ENCODE measurements at places on chromosomes 5 and 9.

- no peak for DNase-seq
These were observed 130.6 kb upstream of the EPB41L4A start for GRCh38 chr5:112549605-112550166.

GRCh38 chr9:19119246-19119645 is 8.0 kb downstream of the PLIN2 start:
- DNase-seq = no peak

DNA sequence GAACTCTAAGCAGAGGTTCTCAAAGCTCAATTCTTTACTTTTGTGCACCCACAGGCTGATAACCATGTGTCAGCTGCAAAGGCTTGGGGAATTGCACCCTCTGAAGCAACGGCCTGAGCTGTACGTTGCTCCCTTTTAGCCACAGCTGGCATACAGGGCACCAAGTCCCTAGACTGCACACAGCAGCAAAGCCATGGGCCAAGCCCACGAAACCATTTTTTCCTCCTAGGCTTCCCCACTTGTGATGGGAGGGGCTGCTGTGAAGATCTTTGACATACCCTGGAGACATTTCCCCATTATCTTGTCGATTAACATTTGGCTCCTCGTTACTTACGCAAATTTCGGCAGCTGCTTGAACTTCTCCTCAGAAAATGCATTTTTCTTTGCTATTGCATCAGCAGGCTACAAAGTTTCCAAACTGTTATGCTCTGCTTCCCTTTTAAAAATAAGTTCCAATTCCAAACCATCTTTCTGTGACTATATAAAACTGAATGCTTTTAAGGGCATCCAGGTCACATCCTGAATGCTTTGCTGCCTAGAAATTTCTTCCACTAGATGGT is 23.0 kb downstream of the KIAA0825 start:
- no peak for DNase-seq

DNA sequence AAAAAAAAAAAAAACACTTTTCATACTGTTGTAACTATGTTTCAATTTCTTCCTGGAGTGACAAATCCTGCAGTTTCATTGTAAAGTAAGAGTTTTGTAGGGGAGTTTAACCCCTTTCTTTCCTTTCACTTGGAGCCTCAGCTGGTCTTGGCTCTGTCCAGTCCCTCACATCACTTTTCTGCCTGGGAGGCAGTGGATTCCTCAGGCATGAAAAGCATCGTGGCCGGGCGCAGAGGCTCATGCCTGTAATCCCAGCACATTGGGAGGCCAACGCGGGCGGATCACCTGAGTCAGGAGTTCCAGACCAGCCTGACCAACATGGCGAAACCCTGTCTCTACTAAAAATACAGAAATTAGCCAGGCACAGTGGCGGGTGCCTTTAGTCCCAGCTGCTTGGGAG is 45.6 kb upstream of the MYO10 start:
- DNase-seq = no peak

- no peak for DNase-seq
These were observed 112.7 kb upstream of the PANK3 start for GRCh38 chr5:168691891-168692290.

DNA sequence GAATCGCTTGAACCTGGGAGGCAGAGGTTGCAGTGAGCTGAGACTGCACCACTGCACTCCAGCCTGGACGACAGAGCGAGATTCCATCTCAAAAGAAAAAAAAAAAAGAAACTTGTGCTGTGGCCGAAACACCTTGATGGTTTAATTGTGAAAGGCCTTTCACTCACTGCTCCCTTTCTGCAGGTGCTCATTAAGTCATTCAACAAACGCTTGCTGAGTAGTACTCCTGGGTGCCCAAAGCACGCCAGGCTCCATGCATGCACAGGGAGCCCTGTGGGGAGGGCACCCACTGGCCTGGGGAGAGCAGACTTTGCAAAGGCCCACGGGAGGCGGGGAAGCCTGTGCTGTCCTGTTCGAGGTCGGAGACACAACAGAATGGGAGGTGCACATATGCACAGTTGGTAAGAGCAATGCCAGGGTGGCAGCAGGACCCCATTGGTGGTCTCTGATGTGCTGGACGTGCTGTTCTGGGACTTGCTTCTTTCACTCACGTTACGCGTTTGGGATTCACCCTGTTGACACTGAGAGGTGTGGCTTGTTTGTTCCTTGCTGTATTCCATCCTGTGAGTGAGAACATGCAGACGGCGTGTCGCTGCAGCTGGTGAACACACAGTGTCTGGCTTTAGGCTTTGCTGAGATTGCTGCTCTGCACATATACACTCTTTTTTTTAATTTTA is 3.0 kb upstream of the ENTPD2 start:
- no peak for DNase-seq

- no peak for DNase-seq
These were observed 93.3 kb downstream of the RAPGEF6 start for GRCh38 chr5:131541762-131542161.

DNA sequence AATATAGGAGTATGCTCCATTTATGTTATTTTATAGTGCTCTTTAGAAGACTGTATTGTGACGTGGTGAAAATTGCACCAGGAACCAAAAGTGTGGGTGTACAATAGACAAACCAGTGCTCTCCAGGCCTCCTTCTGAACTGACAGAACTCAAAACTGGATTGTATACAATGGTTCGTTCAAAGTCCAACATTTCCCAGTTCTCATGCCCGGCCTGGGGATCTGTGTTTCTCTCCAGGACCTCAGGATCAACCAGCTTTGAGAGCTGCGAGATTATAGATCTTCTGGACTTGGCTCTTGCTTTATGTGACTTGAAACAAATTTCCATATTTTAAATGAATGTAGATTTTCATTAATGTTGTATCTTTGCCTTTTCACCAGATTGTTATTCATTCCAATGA is 60.8 kb upstream of the CER1 start:
- DNase-seq = no peak

- DNase-seq = no peak
These were observed 71.3 kb downstream of the PPARGC1B start for GRCh38 chr5:149801307-149801990.

DNA sequence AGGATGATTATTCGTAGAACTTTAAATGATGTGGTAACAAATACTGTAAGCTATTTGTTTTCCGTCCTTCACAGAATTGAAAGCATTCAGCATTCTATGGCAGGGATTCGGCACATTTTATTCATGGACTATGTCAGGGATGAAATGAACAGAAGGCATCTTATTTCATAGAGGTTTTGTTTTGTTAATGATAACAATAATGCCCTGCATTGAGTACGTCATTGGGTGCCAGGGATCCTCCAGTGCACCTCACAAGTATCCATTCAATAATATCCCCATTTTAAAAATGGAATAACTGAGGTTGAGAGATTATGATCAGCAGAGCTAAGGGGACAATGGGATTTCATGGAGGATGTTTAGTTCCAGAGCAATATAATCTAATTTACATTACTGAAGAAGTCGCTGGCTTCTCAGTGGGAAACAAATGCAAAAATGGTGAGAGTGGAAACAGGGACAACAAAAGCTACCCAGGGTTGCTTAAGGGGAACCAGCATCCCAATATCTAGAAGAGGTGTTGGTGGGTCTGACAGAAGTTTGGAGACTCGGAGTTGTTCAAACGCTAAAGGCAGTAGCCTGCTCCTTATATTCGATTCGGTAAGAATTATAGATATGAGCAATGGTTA is 985.7 kb upstream of the WWC1 start:
- DNase-seq = no peak

DNA sequence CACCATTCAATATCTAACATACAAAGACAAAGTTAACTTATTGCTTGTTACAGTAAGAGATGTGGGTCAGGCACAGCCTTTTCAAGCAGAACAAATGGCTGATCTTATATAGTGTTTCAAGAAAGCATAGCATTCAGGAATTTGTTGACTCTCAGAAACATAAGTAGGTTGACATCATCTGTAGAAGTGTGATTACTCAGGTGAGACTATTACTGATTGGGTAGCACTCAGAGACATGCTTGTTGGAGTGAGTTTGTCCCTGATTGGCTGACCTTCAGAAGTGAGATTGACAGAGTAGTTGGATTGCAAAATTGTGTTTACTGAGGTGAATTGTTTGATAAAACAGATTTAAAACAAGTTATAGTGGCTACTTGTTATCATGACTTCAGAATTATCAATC is 30.7 kb upstream of the TNPO1 start:
- no peak for DNase-seq

- DNase-seq = no peak
These were observed 126.4 kb downstream of the RGS3 start for GRCh38 chr9:113589890-113590289.

GRCh38 chr9:91689006-91689405 is 261.0 kb downstream of the ROR2 start:
- no peak for DNase-seq

GRCh38 chr5:93612855-93613243 is 29.8 kb downstream of the NR2F1 start:
- DNase-seq = no peak

DNA sequence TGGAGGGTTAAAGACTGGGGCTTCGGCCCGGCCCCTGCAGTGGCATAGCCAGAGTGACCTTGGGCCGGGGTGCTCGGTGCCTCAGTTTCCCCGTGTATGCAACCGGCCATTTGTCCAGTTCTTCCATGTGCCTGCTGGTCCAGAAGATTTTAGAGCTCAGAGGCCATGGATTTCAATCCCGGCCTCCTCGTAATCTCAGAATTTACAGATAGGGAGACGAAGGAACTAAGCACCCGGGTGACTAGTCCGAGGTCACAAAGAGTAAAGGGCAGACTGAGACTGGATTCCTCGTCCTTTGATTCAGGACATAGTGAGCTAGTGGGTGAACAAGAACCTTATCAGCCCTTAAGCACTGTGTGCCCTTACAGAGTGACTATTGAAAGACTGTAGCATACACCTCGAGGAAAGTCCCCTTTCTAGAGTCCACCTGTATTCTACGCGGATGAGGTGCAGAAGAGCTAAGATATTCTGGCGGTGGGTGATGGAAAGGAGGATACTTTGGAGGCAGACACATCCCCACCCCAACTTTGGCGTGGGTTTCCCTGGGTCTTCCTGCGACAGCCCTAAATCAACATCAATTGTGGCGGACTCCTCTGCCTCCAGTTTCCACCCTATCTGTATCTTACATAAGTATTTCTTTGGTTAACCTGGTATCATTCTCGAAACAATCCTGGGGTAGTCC is 597 bp downstream of the SLC31A1 start:
- no peak for DNase-seq

- DNase-seq = no peak
These were observed 796 bp upstream of the PDLIM7 start for GRCh38 chr5:177498013-177498787.

DNA sequence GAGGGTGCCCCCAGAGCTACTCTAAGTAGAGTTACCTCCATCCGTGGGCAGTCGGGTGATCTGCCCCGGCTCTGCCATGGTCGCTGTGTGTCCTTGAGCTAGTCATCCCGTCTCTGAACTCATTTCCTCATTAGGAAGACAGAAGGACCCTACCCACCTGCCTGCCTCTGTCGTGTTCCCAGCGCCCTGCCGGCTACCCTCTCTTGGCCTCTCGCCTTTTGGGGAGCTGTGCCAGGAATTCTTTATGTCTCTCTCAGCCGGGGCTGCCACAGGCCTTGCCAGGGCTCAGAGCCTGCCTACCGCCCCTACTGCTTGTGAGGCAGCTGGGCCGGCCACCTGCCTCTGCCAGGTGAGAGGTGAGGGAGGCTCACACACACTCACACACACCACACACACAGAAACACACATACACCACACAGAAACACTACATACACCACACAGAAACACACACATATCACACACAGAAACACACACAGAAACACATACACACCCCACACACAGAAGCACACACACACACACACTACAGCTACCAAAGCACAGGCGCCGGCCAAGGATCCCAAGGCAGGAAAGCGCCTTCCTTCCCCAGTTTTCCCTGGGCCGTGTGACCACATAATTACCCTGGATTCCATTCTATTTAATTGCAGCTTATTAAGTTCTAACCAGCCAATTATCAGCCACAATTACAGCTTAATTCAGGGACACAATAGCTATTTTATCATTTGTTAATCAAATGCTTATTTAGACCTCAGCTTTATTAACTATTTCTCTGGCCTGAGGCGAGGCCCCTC is 41.7 kb downstream of the UNC5A start:
- no peak for DNase-seq

DNA sequence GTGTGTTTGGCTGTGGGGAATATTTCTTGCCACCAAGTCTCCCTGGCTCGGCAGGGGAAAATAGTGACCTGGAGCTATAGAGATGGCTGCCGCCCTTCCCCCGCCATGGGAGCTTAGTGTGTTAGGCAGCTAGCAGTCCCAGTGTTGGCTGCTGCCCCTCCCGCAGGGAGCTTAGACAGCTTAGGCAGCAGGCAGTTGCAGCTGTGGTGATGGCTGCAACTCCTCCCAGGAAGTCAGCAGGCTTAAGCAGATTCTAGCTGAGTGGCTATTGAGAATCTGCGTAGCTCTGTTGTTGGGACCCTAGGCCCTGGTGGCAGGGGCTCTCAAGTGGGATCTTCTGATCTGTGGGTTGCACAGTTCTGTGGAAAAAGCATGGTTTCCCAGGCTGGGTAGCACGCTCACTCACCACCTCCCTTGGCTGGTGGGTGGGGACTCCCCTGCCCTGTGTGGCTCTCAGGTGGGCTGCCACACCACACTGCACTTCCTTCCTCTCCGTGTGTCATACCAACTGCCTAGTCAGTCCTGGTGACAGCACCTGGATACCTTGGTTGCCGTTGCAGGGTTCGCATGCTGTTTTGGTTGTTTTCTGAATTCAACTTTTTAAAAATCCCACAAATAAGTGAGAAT is 9.3 kb downstream of the OR1N2 start:
- DNase-seq = peak; percentile 1

- DNase-seq = no peak
These were observed 44.8 kb upstream of the CLK4 start for GRCh38 chr5:178671602-178672144.

GRCh38 chr5:175749591-175749990 is 91.7 kb downstream of the HRH2 start:
- DNase-seq = no peak

DNA sequence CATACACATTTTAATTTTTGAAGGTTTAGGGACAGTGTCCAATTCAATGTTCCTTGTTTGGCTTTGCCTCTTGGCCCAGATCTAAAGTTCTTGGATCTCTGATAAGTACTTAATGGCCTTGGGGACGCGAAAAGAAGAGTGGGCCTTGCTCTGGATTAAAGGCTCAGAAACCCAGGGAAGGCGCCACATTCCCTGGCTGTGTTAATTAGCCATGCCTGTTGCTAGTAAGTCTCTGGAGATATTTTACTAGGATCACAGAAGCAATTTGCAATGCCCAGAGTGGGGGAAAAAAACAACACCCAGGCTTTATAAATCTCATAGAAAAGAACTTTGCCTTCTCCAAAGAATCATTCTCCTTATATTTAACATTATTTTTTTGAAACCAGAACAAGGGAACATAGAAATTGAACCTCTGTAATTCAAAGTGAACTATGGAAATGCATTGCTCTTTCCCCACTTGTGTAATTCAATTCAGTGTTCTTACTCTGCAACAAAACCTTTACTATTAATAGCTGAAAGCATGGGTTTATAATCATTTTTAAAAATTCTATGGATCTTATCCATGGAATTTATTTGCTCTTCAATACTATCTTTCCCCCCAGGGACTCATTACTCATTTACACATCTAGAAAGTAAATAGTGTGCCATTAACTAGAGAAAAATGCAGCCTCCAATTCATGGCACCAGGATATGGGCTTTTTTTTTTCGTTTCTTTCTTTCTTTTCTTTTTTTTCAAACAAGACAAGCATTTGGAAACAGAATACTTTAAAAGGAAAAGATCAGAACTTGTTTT is 172.2 kb upstream of the ANKRD55 start:
- DNase-seq = no peak

Data from stimulated activated CD8-positive, alpha-beta memory T cell treated with anti-CD3 and anti-CD28 coated beads, Interleukin-4, amount 100 ng/mL, for 1 hour (primary cell).